ENCODE measurements at places on chromosomes 12 and 14.

- no peak for DNase-seq
Observed at GRCh38 chr14:25904446-25904845, 693.4 kb downstream of the NOVA1 start.

- DNase-seq: no peak
Observed at GRCh38 chr14:37027188-37027824, 145.1 kb downstream of the SLC25A21 start.

- no peak for DNase-seq
Observed at GRCh38 chr12:13152281-13152680, 44.2 kb upstream of the EMP1 start.

DNA sequence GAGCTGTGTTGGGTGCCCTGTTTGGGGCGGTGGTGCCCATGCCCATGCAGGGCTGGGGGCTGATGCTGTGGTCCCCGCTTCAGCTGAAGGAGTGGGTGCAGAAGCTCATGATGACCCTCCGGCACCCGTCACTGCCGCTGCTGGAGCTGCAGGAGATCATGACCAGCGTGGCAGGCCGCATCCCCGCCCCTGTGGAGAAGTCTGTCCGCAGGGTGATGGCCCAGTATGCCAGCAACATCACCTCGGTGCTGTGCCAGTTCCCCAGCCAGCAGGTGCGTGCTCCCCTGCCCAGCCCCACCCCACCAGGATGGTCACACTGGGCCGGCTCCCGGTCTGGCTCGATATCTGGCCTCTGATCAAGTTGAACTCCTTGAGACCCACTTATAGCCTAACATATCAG, 92.7 kb downstream of the ACACB start:
- no peak for DNase-seq

- DNase-seq: no peak
Observed at GRCh38 chr14:26602902-26603301, 5.1 kb upstream of the NOVA1 start.

- no peak for DNase-seq
Observed at GRCh38 chr14:101353422-101353821, 207.9 kb upstream of the DIO3 start.

GRCh38 chr14:26860111-26860510, 262.3 kb upstream of the NOVA1 start:
- no peak for DNase-seq

- DNase-seq: no peak
Observed at GRCh38 chr14:24315243-24315806, 4.0 kb downstream of the LTB4R start.

DNA sequence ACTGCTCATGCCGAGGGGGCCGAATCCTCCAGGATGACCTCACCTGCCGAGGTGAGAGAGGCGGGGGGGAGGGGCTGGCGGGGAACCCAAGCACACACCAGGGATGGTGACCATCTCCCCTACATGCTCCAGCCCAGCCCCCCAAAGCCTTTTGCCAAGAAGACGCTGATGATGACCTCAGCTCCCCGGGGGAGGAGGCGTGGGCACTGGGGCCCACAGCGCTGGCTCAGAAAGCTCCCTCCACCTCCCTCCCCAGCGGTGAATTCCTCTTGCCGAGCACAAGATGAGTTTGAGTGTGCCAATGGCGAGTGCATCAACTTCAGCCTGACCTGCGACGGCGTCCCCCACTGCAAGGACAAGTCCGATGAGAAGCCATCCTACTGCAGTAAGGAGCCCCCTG, 23.7 kb upstream of the NXPH4 start:
- no peak for DNase-seq

GRCh38 chr12:51863933-51864832, 15.7 kb upstream of the FIGNL2 start:
- DNase-seq: no peak

GRCh38 chr14:92886337-92886736, 36.6 kb upstream of the CHGA start:
- DNase-seq: no peak

DNA sequence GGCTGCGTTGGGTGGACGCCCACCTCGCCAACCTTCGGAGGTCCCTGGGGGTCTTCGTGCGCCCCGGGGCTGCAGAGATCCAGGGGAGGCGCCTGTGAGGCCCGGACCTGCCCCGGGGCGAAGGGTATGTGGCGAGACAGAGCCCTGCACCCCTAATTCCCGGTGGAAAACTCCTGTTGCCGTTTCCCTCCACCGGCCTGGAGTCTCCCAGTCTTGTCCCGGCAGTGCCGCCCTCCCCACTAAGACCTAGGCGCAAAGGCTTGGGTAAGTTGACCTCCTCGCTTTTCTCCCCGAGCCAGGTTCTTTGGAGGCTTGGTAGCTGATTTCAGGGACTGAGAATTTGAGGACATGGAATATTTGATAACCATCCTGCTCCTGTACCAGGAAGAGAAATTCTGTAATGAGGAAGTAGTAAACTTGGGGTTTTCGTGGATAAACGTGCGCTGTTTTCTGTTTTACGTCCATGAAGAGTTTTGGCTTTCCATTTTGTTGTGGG, 530 bp downstream of the APAF1 start:
- DNase-seq: peak; percentile 10

DNA sequence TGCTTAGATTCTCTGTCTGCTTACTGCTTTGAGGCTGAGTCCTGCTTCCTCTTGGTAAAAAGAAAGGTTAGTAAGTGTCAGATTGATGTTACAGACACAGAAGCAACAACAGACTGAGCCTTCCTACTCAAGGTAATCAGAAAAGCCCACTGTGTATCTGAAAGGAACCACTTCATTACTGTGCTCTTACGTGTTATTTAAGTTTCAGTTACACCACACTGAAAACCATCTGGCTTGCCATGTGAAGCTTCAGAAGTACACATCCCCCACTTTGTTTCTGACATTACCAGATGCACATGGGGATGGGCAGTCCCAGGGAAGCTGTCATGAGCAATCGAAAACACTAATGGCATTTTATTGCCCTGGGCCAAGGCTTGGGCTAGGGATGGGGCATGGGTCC, 1290.1 kb downstream of the AACS start:
- DNase-seq: no peak

GRCh38 chr14:96039633-96040311, 610 bp downstream of the C14orf132 start:
- no peak for DNase-seq

- no peak for DNase-seq
Observed at GRCh38 chr12:86712425-86712843, 456.2 kb upstream of the MGAT4C start.

- DNase-seq: no peak
Observed at GRCh38 chr12:61385771-61386170, 874.4 kb upstream of the USP15 start.

GRCh38 chr14:25800841-25801240, 750.9 kb upstream of the STXBP6 start:
- no peak for DNase-seq

DNA sequence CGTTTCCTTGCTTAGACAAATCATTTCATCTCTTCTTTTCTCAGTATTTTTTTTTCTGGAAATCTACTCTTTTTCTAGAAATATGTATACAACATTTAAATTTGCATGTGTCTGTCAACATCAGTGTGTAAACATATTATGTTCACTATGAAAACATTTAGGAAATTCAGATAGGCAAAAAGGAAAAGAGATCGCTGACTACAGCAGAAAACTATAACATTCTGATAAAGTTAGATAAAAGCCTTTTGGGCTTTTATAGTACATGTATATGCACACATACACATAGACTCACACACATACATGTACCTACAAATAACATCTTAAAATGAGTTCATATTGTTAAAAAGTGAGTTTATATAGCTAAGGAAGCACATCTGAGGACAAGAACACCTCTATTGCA, 142.1 kb downstream of the RAD51B start:
- DNase-seq: no peak

- DNase-seq: no peak
Observed at GRCh38 chr14:43540948-43541347, 966.1 kb downstream of the FSCB start.

GRCh38 chr14:100290607-100291304, 15.5 kb downstream of the SLC25A29 start:
- DNase-seq: no peak

DNA sequence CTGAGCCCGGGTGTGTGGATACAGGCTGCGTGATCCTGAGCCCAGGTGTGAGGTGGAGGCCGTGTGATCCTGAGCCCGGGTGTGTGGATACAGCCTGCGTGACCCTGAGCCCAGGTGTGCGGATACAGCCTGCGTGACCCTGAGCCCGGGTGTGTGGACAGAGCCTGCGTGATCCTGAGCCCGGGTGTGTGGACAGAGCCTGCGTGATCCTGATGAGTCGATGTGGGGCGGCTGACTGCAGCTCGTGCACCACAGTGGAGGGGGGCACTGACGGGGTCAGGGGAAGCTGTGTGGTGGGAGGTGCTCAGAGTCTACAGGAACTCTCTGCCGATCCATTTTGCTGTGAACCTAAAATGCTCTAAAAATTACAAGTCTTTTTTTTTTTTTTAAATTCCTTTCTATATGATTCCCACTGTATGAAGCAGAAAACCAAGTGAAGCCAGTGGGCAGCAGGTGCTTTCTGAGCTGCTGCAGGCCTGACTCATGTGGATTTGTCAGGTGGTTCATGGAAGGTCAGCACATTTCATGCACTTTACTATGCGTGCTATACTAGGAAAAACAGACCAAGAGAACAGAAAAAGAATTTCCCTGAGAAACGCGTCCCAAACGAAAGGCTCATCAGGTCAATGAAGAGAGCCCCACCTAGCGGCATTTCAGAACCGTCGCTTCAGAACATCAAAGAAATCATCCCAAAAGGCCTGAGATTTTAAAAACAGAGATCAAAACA, 19.3 kb downstream of the BRF1 start:
- peak; percentile 30 for DNase-seq

- no peak for DNase-seq
Observed at GRCh38 chr12:112705037-112705632, 86.4 kb upstream of the RPH3A start.

DNA sequence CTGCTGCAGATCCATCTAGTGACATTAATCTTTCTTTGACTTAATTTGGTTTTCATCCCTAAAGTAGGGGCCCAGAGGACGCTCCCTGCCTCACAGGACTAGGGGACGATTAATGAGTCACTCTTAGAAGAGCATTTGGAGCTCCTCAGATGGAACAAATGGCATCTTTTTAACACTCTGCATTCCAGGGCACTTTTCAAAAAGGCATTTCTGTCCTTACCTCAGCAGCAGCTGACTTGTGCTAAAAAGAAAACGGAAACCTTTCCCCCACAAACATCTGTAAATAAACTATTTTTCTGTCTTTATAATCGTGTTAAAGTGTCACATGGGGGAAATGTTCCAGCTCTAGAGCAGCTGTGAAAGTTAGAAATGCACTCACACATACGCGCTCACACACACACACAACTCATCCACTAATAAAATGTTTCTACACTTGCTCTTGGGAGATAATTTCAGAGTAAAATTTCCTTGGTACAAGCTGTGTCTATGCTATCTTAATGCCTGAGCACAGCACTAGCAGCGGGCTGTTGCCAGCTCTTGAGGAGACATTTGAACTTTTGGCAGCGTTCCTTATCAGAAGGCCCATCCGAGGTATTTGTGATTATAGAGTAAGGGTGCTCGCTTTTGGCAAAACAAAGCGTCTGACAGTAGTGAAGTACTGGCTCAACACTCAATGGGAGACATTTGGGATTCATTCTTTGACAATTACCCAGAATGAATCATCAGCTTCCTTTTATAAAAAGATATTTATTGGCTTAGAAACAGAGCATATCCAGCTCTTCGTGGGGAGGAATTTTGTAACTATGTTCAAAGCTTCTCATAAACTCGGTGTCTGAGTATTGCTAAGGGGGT, 141.3 kb downstream of the PLXNC1 start:
- DNase-seq: no peak

DNA sequence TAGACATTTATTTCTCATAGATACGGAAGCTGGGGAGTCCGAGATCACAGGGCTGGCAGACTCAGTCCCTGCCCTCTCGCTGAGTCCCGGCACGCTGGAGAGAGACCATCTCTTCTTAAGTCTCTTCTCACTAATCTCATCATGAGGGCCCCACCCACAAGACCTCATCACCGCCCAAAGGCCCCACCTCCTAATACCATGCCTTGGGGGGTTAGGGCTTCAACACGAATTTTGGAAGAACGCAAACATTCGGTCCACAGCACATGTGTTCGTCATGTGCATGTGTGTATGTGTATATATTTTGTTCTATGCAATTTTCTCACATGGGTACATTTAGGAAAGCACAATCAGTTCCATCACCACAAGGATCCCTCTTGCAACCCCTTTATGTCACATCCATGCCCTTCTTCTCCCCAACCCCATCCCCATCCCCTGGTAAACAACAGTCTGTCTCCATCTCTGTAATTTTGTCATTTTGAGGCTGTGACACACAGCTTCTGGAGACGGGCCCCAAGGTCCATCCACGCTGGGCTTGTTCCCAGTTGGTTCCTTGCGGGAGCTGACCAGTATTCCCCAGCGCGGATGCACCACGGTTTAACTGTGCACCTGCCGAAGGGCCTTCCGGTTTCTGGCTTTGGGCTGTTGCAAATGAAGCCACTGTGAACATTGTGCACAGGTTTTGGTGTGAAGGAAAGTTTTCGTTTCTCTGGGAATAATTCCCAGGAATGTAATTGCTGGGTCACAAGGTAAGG, 317.5 kb upstream of the DIO3 start:
- DNase-seq: no peak

DNA sequence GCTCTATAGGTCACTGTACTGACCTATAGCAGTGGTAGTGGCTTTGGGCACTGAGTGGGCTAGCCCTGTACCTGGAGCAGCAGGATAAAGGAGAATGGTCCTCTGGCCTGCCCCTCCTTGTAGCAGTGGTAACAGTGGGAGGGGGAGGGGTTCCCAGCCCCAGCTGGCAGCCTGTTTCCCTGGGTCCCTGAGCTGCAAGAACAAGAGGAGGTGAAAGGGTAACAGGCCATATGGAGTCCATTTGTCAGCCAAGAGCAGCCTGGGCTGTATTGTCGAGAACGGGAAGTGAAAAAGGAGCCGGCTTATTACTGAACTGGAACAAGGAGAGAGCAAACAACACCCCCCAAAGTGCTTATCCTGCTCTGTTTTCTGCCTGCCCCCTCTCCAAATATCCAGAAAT, 73.8 kb upstream of the SRSF5 start:
- no peak for DNase-seq

DNA sequence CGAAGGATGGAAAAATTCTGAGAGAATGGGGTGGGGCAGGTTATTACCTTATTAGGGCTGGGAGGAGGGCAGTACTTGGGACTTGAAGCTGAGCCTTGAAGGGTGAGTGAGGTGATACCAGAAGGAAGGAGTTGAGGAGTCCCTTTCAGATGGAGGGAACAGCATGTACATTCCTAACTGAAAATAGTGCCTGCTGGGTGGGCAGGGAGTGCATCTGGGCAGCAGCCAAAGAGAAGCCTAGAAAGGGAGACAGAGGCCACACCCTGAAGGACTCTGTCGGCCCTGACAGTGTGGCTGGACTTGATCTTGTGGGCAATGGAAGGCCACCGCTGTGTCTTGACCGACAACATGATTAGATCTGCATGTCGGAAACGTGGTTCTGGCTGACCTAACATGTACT, 147.6 kb downstream of the NDUFA12 start:
- no peak for DNase-seq
